ENCODE measurements at places on chromosomes 13 and 19.
A peak's percentile ranks its signal among the peaks of the same experiment; 100 is the strongest.

- no peak for DNase-seq
Measured at GRCh38 chr13:92734545-92734944, 492.1 kb upstream of the GPC6 start.

DNA sequence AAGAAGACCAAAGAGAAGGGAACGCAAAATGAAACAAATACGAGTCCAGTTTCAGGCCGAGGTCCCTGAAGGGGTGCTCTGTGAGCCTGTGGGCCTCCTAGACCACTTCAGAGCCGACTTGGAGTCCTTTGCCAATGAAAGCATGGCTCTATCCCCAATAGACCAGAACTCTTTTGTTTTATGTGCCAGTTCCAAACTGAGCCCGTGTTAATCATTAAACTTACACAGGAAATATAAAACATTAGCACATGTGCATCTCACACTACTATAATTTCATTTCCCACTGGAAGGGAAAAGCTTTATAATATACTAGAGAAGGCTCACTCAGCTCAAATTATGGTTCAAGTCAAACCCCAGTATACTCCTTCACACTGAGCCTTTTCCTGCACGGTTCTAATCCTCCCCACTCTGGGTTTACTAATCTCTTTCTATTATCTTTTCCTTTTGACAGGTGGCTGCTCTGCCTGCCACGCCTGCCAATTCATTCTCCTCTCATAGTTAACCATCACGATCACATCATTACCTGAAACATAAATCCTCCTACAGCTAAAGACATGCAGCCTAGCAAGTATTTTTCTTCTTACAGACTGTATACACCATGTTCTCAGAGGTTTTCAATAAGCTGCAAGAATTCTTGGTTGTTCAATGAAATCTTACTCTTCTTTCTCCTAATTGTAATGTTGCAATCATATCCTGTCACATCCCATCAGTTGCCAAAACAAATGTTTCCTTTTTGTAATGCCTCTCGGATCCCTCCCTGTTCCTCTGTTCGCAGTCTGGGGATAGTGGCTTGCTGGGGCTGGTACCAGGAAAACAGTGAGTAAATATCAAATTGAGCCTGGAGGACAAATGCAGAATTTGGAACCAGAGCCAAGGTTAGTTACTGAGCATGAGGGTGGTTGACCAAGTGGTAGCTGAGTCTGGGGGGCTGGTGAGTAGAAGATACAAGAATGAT lies 18.8 kb upstream of the WASF3 start:
- DNase-seq = no peak

DNA sequence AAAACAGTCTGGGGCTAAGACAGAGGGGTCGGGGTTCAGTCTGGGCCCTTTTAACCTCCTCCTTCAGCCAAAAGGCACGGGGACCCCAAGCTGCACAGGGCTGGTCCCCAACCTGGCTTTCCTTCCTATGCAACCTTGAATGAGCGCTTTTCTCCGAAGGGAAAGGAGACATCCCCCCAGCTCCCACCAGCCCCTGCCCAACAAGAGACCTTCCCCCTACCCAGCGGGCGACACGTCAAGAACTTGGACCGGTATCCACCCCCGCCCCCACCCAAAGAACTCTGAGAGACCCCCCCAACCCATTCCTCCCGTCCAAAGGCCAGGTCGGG lies 35.0 kb upstream of the NANOS3 start:
- no peak for DNase-seq

DNA sequence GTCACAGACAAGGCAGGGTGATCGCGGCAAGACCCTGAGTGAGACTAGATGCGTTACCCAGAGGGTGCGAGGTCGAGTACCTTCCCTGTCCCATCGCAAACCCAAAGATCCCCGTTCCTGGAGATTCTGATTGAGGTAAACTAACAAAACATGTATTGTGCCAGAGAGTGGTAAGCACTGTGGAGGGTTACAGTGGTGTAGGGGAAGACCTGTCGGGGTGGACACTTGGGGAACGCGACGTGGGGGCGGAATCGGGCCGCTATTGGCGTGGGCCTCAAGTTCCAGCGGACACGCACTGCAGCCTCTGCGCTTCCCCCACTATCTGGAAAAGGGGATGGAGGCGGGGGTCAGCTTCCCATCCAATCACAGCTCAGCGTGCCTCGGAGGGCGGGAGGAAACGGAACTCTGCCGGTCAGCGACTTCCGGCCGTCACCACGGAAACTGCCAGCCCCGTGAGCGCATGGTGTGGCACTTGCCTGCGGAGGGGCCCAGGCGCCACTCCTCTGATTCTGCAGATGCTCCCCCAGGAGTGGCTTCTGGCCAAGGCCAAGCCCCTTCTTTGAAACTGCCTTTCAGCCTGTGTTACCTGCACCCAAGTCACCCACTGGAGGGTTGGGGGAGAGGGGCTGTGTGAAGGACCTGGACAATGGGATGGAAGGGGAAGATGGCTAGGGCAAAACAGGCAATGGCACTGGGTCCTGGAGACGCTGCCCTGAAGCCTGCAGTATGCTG lies 1.0 kb upstream of the UBE2M start:
- DNase-seq = peak; percentile 89

- DNase-seq = peak; percentile 25
Measured at GRCh38 chr19:49020931-49021895, 2.9 kb downstream of the CGB3 start.

DNA sequence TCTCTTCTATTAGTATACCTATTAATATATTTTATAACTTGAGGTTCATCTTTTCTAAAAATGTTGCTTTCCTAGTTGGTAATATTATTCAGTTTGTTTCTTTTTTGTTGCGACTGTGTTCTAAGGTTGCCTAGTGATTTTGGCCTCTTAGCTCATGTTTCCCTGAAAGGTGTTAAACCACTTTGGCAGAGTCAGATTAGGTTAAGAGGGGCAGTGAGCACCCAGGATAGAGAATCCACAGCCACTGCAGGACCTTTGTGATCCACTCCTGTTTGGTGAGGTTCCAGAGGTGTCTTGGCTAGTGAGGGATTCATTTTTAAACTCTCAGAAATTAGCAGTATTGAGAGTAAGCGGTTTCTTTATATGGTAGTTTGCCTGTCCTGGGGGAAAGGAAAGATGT lies 14.9 kb upstream of the GPR18 start:
- DNase-seq = no peak

- no peak for DNase-seq
Measured at GRCh38 chr13:33362986-33363727, 77.6 kb upstream of the STARD13 start.

- no peak for DNase-seq
Measured at GRCh38 chr13:39129213-39129612, 91.0 kb downstream of the NHLRC3 start.

DNA sequence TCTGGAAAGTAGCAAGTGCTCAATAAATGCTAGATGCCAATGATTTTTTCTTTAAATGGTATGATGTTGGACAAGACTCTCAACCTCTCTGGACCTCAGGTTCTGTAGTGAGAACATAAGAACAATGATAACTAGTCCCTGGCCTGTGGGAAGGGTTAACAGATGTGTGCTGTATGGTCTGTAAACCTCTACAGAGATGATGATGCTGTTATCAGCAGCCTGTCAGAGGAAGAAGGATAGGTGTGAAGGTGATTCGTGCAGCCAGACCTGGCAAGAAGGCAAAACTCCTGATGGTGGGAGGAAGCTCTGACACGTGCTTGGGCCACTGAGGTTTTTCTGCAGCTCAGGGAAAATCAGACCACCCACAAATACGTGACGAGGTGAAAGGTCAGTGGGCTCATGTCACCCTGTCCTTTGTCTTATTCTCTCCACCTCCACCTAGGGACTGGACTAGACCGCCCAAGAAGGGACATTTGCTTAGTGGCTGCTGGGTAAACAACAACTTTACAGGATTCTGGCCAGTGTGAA lies 36.7 kb upstream of the UBL3 start:
- DNase-seq = peak; percentile 19

DNA sequence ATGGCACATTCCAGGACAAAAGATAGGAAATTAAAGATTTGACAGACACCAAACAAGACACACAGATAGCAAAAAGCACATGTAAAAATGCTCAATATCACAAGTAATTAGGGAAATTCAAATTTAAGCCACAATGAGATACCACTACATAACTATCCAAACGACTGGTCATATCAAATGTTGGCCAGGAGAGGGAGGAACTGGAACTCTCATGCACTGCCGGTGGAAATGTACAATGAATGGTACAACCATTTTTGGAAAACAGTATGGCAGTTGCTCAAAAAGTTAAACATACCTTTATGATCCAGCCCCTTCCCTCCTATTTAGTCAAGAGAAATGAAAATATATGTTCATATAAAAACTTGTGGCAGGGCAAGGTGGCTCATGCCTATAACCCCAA lies 36.8 kb upstream of the CYP2S1 start:
- no peak for DNase-seq

DNA sequence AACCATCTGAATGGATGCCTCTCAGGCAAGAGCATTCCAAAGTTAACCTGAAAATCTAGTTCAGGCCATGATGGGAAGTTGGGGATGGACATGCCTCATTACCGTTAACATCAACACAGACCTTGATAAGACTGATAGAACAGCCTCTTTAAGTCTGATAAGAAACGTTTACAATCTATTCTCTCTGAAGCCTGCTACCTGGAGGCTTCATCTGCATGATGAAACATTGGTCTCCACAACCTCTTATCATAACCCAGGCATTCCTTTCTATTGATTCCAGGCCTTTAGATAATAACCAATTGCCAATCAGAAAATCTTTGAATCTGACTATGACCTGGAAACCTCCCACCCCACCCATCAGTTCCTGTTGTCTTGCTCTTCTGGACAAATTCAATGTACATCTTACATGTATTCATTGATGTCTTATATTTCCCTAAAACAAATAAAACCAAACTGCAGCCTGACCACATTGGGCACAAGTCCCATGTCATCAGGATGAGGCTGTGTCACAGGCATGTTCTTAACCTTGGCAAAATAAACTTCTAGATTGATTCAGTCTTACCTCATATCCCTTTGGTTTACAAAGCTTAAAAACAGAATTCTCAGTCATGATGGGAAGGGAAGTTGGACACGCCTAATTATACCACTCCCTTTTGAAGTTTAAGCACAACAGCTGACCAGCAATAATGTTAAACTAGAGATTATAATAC lies 843.8 kb upstream of the SPRY2 start:
- peak; percentile 4 for DNase-seq

- no peak for DNase-seq
Measured at GRCh38 chr13:98493042-98493712, 83.7 kb downstream of the STK24 start.

DNA sequence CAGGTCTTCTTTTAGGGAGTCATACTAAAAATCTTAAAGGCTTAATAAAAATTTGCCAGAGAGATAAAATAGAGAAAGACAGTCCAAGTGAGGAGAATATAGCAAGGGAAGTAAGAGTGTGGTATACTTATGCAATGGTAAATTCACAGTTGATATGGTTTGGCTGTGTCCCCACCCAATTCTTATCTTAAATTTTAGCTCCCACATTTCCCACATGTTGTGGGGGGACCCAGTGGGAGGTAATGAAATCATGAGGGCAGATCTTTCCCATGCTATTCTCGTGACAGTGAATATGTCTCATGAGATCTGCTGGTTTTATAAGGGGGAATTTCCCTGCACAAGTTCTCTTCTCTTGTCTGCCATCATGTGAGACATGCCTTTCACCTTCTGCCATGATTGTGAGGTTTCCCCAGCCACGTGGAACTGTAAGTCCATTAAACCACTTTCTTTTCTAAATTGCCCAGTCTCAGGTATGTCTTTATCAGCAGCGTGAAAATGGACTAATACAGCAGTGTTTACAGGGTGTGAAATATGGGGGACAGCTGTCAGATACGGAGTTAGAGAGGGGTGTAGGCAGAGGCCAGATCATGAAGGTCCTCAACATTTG lies 115.4 kb downstream of the UGGT2 start:
- no peak for DNase-seq

DNA sequence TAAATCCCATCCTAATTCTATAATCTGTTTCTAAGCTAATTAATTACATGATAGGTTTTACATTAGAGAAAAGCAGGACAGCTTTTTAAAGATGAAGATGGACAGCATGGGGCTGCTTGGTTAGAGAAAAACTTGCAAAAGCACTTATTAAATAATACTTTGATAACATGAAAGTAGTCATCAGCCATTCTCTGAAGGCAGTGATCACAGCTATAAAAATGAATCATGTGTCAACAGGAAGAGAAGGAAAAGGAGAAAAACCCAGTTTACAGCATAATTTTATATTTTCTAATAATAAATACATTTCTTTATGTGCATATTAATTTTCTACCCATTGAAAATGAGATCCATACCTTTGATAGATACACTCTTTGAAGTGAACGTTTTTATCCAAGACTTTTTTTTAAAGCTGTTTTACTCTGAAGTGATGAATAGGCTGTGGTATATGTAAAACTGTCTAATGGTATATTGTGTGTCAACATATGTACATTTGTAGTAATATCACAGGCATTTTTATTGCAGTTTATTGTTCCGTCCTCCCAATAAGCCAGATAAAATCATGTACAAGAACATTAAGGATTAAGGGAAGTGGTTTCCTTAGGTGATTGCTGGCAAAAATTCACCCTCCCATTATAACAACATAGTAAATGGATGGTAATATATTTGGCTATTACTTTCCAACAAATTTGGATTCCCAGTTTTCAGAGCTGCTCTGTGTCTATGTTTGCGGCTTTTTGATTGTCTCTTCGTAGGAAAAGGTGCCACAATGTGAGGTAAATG lies 1.3 kb upstream of the KLF5 start:
- no peak for DNase-seq

DNA sequence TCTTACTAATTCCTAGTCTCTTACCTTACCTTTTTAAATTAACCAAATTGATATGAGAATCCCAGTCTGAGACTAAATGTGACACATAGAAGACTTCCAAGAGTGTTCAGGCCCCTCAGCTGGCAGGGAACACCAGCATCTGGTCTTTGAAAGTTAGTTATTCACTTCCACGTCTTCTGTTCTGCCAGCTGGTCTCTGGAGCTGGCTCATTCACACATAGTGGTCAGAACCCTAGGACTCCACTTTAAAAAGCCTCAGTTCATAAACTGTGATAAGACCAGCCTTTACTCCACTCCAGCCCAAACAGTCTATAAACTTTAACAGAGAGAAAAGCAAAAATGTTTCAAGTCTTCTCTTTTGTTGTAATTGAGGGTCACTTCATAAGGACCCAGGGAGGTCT lies 263.0 kb downstream of the DCT start:
- no peak for DNase-seq

DNA sequence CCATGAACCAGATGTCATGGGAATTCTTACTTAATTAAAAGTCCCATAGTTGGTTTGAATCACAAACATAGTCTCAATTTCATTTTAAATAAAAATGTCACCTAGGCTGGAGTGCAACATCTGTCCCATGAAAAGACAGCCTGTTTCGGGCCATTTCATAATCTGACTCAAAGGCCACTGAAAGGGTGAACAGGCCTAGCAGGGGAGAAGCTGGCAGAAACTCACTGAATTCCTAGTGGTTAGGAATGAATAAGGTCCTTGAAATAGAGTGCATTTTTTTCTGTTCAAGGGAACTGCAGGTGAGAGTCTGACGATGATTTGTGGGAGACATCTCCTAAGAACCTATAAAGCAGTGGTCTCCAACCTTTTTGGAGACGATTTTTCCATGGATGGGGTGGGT lies 44.0 kb upstream of the PCCA start:
- no peak for DNase-seq

- DNase-seq = no peak
Measured at GRCh38 chr13:113064000-113064533, 41.5 kb upstream of the F7 start.

- DNase-seq = no peak
Measured at GRCh38 chr19:15124572-15125231, 17.5 kb downstream of the SYDE1 start.
